ENCODE measurements at places on chromosomes 6 and 20. TPM values are rescaled to one million over a fixed set of nuclear protein-coding genes. Genes with fewer than 3 reads are reported as not detected.

MDFI gene
- 24.3 TPM for total RNA-seq

- no peak for DNase-seq
Measured at GRCh38 chr6:128886706-128887105, 3.8 kb downstream of the LAMA2 start.

GRCh38 chr20:20939006-20939405, 167.2 kb downstream of the LINC00237 start:
- no peak for DNase-seq

DNA sequence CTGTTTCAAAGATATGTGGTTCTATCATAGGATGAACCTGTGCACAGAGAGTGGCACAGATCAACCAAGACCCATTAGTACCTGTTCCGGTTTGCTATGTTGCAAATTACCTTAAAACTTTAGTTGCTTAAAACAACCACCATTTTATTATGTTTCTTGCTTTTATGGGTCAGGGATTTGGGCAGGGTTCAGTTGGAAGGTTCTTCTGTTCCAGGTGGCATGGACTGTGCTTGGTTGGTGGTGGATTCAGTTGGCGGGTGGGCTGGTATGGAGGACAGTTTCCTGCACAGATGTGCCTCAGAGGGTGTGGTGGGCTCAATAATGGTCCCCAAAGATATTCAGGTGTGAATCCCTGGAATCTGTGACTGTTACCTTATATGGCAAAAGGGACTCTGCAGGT, 166.3 kb downstream of the SLC35B3 start:
- no peak for DNase-seq

DNA sequence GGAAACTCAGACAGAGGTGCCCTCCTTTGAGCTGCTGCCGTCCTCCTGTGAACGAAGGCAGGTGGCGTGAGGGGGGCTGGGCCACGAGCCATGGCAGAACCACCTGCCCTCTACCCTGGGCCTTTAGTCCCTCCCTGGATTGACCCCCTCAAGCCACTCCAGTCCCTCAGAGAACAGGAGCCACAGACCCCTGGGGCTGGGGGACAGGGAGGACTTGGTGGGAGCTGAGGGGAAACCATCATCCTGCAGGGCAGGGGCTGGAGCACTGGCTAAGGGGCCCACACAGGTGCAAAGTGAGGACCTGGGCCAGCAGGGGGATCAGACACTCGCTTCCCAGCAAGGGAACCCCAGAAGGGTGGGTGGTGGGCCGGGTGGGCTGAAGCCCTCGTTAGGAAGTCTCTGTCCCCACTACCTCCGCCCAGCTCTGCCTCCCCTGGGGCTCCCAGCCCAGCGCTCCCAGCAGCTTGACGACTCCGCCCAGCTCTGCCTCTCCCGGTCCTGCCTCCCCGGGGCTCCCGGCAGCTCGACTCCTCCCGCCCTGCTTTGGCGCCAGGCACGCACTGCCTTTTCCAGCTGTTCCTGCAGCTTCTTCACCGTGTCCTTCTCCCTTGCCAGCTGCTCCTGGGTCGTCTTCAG, 44.4 kb downstream of the DSTN start:
- DNase-seq: no peak

DNA sequence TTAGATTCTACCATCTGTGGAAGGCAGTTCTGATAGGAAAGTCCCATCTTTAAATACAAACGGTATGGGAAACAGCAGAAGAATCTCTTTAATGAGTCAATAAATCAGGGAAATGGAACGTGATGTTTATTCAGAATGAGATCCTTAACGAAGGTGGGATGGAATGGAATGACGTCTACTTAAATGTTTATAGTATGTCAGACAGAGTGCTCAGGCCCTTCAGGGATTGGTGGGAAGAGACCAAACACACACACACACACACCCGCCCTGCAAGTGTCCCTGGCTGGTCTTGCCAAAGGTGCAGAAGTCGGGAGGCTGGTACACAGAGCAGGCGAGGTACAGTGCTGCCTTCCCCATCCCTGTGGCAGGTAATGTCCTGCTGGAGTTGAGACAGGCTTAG, 164.0 kb downstream of the FARS2 start:
- DNase-seq: no peak

- DNase-seq: no peak
Measured at GRCh38 chr6:71334768-71335167, 46.2 kb downstream of the OGFRL1 start.

- no peak for DNase-seq
Measured at GRCh38 chr6:34143884-34144580, 1.9 kb downstream of the GRM4 start.

- DNase-seq: no peak
Measured at GRCh38 chr20:57930351-57930750, 220.5 kb upstream of the PMEPA1 start.

GRCh38 chr6:56659721-56660380, 17.2 kb upstream of the DST start:
- no peak for DNase-seq

DNA sequence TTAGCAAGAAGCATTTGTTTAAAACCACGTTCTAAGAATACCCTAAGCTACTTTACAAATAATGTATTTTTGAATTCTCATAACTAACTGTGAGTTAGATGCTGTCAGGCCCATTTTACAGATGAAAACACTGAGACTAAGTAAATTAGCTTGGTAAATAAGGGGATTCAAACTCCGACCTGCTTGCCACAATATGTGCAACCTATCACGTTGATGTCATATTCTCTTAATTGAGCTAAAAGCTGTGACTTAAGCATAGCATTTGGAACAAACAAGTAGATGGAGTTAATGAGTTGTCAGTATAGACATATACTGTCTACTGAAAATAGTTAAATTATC, 9.4 kb upstream of the PERP start:
- DNase-seq: no peak

DNA sequence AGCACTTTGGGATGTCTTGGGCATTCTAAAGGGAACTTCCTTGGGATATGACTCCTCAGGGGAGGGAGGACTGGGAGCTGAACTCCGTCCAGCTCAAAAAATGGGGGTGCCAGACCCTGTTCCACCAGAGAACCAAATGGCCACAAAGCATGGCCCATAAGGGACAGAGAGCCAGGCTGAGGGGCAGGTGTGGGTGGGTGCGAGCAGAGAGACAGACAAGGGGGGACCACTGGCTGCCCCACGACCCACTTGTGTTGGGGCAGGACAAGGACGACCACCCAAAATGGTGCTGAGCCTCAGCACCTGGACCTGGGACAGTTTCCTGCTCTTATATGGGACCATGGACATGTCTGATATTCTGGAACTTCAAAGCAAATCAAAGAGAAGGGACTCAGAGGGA, 148.2 kb upstream of the MLN start:
- no peak for DNase-seq
